ENCODE measurements at places on chromosomes 3 and 15. TPM values are rescaled to one million over a fixed set of nuclear protein-coding genes. Genes with fewer than 3 reads are reported as not detected.

DNA sequence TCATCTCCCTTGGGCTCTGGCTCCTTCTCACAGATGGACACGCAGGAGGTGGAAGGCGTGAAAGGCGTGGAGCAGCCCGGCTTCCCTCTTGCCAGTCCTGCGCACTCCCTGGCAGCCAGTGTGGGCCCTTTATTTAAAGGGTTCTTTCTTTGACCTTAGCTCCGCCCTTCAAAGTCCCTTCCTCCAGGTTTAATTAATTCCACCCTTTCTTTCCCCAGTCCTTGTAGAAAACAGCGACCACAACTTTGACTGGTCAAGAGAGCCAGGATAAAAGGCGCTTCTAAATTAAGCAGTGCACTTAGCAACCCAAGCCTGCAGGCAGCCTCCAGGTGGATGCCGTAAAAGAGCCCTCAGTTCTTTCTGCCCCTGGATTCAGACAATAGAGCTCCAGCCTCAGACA is at the start of gene HDC:
TSS of gene HDC (minus strand) at position 107 of the 400 bp plus-strand sequence. CDS start at position 4, 103 bp downstream.
- DNase-seq, result no peak

GRCh38 chr3:146780251-146780650 is 175.1 kb upstream of the PLSCR5 start:
- no peak for DNase-seq

DNA sequence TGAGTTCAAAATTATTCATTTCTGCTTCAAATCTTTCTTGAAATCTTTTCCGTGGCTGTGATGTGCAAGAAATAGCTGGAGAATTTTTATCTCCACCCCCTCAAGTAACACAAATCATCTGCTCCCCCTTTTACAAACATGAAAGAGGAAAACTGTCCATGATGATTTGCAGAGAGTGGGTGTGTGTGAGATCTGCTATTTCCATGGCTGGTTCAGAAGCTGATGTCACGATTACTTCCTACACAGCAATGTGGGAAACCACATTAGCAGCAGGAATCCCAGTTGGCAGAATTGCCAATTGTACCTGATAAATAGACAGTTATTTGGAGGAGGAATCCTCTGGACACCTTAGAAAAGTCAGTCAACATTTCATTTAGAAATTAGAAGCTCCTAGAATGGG is 75.2 kb upstream of the GRM7 start:
- DNase-seq, result no peak

DNA sequence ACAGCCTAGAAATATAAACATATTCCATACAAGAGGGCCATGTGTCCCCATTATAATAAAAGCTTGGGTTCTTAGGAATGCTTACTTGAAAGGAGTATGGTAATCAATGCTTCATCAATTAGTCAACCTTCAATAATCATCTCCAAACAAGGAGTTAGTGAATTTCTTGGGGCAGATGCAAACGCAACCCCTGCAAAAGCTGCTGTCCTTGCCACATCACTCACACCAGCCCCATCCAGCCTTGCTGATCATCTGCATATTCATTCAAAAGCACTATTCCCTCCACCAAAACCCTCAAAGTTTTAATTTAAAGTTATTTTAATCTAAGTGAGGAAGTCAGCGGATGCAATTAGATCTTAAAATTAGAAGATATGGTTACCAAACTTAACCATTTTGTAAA is 54.0 kb upstream of the VGLL4 start:
- DNase-seq, result no peak

- DNase-seq, result no peak
Measured at GRCh38 chr15:85792912-85793590, 1.7 kb downstream of the KLHL25 start.

DNA sequence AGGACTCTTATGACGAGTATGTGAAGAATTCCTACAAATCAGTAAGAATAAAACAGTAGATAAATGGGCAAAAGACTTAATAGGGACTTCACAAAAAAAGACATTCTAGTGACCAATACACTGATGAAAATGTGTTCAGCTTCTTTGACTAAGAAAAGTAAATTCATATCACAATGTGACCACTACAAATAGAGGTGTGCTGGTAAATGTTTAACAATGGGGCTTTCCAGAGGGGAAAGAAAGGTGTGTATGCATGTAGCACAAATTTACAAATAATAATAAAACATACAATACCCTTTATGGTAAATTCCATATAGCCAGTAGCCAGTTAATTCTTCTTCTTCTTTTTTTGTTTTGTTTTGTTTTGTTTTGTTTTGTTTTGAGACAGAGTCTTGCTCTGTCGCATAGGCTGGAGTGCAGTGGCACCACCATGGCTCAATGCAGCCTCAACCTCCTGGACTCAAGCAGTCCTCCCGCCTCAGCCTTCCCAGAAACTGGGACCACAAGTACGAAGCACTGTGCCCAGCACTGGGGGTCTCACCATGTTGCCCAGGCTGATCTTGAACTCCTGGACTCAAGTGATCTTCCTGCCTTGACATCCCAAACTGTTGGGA is 17.5 kb upstream of the NMD3 start:
- no peak for DNase-seq

GRCh38 chr3:196270499-196270898 is 17.0 kb downstream of the PCYT1A start:
- no peak for DNase-seq

DNA sequence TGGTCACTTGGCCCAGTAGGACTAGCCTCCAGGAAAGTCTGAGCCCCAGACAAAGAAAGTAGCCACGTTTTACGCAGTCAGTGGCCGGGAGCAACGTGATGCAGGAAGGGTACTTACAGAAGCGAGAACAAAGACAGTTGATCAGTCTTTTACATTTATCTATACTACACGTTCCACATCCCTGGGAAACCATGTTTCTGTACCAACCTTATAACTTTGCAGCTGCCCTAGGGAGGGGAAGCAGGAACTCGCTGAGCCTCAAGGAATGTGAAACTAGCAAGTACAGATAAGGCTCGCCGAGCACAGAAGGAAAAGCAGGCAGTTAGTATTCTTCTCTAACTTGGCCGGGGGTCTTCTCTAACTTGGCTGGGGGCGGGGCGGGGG is 3.4 kb upstream of the KNL1 start:
- DNase-seq, result no peak

GRCh38 chr3:100682056-100682853 is 27.0 kb upstream of the TFG start:
- no peak for DNase-seq

DNA sequence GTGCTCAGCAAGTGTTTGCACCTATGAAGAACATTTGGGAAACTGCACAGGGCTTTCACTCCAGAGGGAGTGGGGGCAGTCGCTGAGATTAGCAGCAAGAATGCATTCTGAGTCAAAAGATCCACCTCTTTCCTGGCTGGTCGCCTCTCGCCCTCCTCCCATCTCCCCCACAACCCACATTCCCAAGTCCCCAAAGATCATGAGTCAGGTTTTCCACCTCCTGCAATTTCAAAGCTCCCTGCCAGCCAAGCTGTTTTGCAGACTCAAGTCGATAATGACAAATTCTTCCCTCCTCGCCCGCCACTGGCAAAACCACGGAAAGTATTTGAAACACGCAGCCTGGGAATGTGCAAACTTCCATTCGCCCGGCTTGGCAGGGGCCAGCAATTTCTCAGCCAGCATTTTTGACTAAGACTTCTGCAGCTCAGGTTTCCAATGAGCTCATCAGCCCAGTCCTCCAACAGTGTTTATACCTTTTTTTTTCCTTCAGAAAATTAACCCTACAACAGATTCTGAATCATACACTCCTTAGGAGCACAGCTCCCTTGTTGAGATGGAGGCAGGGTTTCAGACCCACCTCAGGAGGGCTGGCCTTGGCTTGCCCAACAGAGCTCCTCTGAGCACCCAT is 181.4 kb downstream of the SMAD6 start:
- DNase-seq, result peak; percentile 33

GRCh38 chr3:66442254-66443117 is 58.3 kb downstream of the LRIG1 start:
- no peak for DNase-seq

DNA sequence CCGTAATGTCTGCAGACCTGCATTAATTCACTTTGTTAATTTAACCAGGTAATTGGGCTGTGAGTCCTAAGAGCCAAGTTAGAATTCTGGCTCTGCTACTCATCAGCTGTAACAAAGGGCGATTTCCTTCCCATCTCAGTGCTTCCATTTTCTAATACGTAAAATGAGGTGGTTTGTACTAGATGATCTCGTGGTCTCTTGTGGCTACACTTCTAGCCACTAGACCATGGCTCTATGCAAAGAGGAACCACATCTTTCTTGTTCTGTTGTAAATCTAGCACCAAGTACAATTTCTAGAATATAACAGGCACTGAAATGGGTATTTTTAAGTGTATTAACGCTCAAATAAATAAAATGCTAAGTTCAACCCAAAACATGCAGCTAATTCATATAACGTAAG is 174.4 kb upstream of the THBS1 start:
- no peak for DNase-seq

GRCh38 chr3:15797642-15798303 is at the start of gene ANKRD28:
ANKRD28 (minus strand) TSS chr3:15797979; CDS start chr3:15796521, 1,458 bp downstream.
- peak; percentile 76 for DNase-seq

DNA sequence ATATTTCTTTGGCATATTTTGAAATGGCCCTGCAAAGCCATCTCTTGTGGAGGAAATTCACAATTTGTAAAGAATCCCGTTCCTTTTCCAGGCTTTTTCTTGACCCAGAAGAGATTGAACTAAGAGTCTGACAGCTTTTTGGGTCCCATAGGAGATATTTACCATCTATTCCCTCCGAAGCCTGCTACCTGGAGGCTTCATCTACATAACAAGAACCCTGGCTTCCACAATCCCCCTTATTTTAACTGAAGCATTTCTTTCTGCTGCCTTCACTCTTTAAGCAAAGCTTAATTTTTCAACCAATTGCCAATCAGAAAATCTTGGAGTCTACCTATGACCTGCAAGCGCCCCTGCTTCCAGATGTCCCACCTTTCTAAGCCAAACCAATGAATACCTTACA is 248.1 kb upstream of the GADL1 start:
- no peak for DNase-seq

GRCh38 chr3:122758877-122759560 is 34.6 kb downstream of the HSPBAP1 start:
- DNase-seq, result no peak

DNA sequence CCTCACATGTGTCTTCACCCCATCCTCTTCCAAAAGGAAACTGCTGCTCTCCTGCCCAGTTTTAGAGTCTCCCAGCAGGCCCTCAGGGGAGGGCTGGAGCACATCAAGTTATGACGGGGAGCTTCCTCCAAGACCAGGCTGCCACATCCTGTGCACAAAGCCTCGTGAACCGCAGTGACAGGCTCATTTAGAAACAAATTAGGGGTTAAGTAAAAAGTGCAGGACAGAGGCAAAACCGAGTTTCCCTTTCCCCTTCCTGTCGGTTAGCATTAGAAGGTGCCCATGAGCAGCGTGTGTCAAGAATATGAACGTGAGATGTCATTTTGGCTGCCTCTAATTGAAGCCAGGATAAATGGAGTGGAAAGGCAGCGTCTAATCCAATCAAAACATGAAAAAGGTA is 199.7 kb downstream of the ARRDC4 start:
- no peak for DNase-seq

GRCh38 chr15:79310985-79311900 is at the start of gene TMED3:
TMED3 (plus strand) TSS chr15:79311112; CDS start chr15:79311250, 138 bp downstream.
- peak; percentile 97 for DNase-seq

GRCh38 chr3:171454041-171454440 is 6.2 kb downstream of the TNIK start:
- no peak for DNase-seq

DNA sequence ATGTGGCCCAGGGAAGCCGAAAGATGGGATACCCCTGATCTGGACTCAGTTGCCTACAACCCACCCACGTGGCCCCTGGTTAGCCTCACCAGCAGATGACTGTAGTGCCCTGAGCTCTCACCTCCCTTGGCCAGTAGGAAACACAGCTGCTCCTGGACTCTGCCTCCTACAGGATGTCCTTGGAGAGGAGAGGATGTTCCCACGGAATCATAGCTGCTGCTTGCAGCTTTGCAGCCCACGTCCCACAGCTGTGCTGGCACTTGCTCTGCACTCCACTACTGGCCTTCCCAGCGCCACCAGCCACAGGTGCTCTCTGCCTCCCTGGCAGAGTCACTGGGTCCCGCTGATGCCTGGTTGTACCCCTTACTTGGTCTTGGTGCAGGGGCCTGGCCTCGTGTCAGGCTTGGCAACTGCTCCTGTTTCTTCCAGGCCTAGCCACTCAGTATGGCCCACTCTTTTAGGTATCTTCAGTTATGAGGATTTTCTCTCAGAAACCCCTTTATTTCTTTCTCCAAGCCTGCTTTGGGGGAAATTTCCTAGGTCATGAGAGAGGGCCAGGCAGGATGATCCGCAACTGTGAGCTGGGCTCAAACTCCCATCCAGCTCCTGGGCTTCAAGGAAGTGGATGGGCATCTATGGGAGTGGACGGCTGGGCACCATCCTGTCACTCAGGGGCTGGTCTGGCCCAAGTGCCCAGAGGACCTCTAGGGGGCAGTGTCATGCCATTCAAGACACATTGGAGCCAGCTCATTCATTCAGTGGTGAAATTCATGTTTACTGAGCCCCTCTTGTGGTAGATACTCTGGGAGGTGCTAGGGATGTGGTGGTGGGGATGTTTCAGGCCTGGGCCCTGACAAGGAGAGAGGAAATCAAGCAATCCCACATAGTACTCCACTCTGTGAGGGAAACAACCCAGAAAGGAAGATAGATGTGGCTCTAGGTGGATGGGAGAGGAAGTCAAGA is 16.2 kb upstream of the VILL start:
- peak; percentile 82 for DNase-seq

The TPRG1 gene
- total RNA-seq, result not detected

The HTR3E gene
- total RNA-seq, result not detected

The ZBED2 gene
- total RNA-seq, result 0.16 TPM

The RHCG gene
- not detected for total RNA-seq

The LSG1 gene
- total RNA-seq, result 35.2 TPM

The LSAMP gene
- total RNA-seq, result not detected

The CCDC39 gene
- total RNA-seq, result not detected

The CLDN11 gene
- total RNA-seq, result 0.42 TPM

The TIPARP gene
- 14.6 TPM for total RNA-seq

The PROS1 gene
- total RNA-seq, result 22.6 TPM

The ARPIN gene
- total RNA-seq, result 0.04 TPM

The PRSS50 gene
- total RNA-seq, result not detected

The TMC3 gene
- not detected for total RNA-seq

The IL17RE gene
- total RNA-seq, result 0.72 TPM

The OXSR1 gene
- 56.4 TPM for total RNA-seq

The ARL8B gene
- total RNA-seq, result 77.2 TPM
